ENCODE measurements at places on chromosomes 3 and 15.

- DNase-seq = no peak
Measured at GRCh38 chr3:27575499-27575898, 91.3 kb upstream of the SLC4A7 start.

DNA sequence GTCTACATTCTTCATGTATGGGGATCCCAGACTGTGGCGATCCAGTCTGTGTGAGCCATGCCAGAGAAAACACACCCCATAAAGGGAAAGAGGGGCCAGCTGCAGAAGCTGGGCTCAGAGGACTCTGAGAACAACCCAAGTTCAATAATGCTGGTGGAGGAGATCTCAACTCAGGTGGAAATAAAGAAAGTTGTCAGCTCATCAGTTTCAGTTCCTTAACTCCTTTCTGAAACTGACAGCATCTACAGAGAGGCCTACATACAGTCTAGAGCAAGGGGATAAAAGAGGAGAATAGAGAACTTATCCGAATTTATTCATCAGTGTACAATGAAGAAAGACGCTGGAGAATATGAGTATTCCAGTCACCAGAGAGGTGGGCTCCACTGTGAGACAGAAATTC, 77.0 kb downstream of the NTRK3 start:
- DNase-seq = no peak

DNA sequence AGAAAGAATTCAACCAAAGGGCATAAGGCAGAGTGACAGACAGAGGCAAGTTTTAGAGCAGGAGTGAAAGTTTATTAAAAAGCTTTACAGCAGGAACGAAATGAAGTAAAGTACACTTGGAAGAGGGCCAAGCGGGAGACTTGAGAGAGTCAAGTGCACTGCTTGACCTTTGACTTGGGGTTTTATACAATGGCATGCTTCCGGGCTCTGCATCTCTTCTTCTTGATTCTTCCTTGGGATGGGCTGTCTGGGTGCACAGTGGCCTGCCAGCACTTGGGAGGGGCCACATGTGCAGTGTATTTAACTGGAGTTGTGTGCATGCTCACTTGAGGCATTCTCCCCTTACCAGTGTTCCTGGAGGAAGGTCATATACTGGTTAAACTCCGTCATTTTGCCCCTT, 30.4 kb upstream of the KLHL25 start:
- no peak for DNase-seq

DNA sequence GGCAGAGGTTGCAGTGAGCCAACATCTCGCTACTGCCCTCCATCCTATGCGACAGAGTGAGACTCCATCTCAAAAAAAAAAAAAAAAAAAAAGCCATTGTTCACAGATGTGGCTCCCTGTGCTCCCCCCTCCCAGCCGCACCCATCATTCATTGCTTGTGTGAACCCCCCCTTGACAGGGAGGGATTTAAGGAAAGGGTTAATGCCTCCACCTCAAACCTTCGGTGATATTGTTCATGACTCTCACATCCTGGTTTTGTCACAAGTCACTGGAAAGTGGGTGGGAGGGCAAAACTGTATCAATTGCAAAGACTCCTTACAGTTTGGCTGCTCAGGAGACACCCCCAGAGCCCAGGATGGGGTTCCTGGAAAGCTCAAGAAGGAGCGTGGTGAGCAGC, 7.7 kb downstream of the SLC6A6 start:
- no peak for DNase-seq

- DNase-seq = no peak
Measured at GRCh38 chr3:71316066-71316777, 267.3 kb downstream of the FOXP1 start.

Data from uterus (tissue), 4 donors.